ENCODE measurements at places on chromosomes 1 and 21.
A peak's percentile ranks its signal among the peaks of the same experiment; 100 is the strongest.

GRCh38 chr1:81650776-81651175 is 150.0 kb upstream of the ADGRL2 start:
- no peak for DNase-seq

DNA sequence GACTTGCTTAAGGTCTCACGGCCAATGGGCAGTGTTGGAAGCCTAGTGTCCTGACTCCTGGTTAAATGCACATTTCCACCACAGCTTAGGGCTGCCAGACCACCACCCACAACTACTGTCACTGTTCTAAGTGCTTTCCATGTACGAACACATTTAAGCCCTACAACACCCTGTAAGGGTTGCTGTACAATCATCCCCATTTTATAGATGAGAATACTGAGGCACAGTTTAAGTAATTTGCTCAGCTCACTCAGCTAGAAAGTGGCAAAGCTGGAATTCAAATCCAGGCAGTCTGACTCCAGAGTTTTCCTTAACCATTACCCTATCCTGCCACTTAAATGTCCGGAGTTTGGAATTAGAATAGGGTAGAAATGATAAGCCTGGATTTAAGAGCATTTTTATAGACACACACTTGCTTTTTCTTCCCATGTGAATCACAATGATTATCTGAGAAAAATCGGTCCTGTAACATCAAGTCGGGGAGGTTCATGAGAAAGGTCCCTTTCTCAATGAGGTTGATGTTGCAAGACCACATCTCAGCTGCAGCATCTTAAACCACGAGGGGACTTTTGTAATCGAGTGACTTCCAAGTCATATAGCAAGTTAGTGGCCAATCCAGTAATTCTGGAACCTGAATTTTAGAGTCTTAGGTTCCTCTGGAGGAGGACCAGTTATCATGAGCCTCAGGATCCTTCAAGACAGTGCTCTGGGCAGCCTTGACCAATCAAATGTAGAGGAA is 8.6 kb downstream of the E2F2 start:
- DNase-seq, result no peak

- peak; percentile 30 for DNase-seq
Observed at GRCh38 chr1:171081314-171081753, 9.4 kb upstream of the FMO3 start.

- no peak for DNase-seq
Observed at GRCh38 chr1:212518188-212519054, 85.7 kb downstream of the NENF start.

GRCh38 chr21:25885405-25885804 is 150.6 kb downstream of the GABPA start:
- no peak for DNase-seq

DNA sequence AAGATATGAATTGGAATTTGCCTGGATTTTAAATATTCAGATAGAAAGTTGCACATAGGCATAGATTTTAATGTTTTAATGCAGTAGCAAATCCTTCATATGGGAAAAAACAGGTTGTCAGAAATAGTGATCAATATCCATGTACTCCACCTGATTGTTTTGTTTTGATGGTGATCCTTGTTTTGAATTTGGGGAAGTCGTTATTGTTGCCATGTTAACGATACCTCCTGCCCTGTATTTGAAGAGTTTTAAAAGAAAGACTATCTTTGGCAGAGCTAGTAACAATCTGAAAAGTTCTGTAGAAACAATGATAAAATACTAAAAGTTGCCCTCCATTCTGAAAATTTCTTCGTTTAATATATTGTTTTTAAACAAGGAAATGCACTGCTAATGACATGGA is 1.1 kb downstream of the CEP350 start:
- no peak for DNase-seq

GRCh38 chr1:235239851-235240250 is 78.8 kb upstream of the RBM34 start:
- DNase-seq, result no peak

- no peak for DNase-seq
Observed at GRCh38 chr1:150970808-150971582, 3.6 kb downstream of the CERS2 start.

DNA sequence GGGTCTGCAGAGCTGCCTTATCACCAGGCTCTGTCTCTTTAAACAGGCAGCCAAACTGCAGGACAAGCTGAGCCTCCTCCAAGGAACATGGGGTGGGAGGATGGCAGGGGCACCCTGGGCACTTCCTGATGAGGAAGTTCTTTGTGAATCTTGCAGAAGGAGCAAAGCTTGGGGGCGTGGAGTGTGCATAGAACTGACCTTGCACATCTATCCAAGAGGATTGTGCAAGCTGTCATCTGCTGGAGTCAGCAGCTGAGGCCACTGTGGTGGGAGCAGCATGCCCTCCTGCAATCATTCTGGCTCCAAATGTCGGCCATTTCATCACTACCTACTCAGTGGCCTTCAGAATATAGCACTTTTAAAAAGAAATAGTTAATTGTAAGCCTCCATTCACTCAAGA is 182.2 kb downstream of the AJAP1 start:
- no peak for DNase-seq

- DNase-seq, result peak; percentile 35
Observed at GRCh38 chr1:30778154-30778978, 20.8 kb upstream of the LAPTM5 start.

DNA sequence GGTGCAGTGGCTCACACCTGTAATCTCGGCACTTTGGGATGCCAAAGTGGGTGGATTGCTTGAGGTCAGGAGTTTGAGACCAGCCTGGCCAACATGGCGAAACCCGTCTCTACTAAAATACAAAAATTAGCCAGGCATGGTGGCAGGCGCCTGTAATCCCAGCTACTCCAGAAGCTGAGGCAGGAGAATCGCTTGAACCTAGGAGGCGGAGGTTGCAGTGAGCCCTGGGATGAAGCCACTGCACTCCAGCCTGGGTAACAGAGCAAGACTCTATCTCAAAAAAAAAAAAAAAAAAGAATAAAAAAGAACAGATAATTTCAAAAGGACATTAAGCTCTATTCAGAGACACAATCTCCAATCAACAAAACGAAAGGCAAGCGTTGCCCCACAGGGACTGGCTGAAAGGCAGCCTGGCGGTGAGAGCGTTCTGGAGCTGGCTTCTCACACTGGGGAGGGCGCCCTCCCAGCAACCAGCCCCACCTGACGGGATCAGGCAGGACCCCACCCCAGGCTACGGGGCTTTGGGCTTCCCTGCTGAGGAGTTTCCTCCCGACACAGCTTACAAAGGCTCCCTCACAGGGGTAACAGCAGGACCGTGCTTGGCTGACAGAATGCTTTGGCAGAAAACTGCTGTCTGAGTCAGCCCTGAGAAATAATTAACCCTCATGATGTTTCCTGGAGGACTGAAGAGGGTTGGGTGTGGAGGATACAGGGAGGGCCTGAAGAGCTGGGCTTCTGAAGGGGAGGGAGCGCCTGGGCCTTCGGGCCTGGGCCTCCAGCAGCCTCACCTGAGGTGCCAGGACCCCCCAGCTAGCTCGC is 31.1 kb upstream of the SRP9 start:
- peak; percentile 32 for DNase-seq

- no peak for DNase-seq
Observed at GRCh38 chr1:240363914-240364313, 248.0 kb downstream of the GREM2 start.

- no peak for DNase-seq
Observed at GRCh38 chr1:223102797-223103533, 40.1 kb downstream of the TLR5 start.

DNA sequence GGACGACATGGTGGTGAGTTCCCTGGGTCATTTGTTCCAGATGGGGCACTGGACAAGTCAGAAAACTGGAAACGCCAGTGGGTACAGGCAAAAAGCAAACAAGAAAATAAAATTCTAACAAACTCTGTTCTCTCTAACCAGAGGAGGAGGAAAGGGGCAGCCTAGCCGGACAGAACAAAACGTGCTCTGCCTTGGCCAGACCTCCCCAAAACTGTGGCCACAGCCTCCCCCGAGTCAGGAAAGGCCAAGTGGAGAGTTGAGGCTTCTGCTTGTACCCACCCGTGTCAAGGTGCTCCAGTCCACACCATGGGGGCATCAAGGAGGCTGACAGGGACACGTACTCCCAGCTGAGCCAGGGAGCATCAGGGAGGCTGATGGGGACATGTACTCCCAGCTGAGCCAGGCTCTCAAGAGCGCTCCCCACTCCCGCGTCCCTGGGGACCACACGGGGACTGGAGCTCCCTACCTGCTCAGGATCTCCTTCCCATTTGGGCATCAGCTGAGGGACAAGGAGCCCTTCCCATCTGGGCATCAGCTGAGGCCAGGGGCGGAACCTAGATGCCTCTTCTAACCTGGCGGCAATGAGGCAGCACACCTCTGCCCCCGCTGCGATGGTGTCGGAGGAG is 154.8 kb upstream of the COL6A1 start:
- DNase-seq, result no peak

GRCh38 chr1:216688127-216688657 is 35.0 kb downstream of the ESRRG start:
- DNase-seq, result no peak

GRCh38 chr21:32653326-32653901 is 41.2 kb upstream of the CFAP298 start:
- no peak for DNase-seq

GRCh38 chr1:46673749-46674182 is 2.1 kb downstream of the TEX38 start:
- DNase-seq, result no peak

DNA sequence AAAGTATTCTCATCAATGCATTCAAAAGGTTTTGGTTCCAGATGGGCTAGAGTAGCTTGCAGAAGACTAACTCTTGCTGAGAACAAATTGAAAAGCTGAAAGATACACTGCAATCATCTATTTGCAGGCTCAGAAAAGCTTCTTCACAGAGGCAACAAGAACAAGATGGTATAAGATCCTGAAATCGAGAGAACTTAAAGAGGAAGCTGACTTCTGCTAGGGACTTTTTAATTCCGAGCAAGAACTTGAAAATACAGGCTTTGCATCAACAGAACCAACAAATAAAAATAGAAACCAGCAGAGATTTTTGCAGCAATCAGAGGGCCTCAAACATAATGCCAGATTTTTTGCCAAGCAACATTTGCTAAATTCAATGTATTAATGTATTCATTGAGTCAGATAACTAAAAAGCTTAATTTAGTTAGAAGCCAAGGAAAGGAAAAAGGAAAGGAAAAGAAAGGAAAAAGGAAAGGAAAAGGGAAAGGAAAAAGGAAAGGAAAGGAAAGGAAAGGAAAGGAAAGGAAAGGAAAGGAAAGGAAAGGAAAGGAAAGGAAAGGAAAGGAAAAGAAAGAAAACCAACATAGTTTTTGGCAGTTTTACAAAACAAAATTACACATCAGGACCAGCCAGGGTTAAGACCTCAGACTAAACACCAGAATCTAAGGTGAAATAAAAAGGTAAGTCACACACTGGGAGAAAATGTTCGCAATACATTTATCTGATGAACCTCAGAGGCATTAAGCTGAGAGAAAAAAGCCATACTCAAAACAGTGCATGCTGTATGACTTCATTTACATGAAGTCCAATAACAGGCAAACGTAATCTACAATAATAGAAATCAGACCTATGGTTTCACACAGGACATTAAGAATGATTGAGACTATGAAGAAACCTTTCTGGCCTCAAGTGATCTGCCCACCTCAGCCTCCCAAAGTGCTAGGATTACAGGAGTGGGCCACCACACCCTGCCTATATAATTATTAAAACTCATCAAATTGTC is 42.6 kb downstream of the FAF1 start:
- no peak for DNase-seq

DNA sequence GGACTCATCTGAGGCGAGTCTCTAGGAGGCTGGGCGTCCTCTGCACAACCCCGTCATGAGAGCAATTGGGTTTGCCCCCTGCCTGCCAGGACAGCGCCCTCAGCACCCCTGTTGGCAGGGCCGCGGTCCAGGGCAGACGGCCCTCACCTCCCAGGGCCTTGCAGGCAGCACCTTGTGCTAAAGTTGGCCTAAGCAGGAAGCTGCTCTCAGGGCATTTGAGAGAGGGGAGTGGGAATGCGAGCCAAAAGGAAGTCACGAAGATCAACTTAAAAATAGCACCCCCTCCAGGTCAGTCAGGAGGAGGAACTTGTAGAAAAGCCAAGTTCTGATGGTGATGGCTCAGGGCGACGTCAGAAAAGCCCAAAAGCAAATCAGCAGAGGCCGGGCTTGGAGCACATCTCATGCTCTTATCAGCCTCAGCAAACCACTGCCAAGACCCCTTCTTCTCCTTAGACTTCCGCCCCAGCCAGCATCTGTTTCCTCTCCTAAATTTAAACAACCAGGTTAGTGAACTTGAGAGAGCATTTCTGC is 12.6 kb upstream of the ADORA3 start:
- peak; percentile 35 for DNase-seq

GRCh38 chr21:39686646-39687468 is 58.1 kb upstream of the IGSF5 start:
- DNase-seq, result no peak

- no peak for DNase-seq
Observed at GRCh38 chr21:35811191-35811806, 249.0 kb downstream of the SETD4 start.

GRCh38 chr1:3883194-3883925 is 16.7 kb downstream of the C1orf174 start:
- DNase-seq, result no peak

GRCh38 chr1:229597877-229598276 is 28.0 kb downstream of the TAF5L start:
- DNase-seq, result no peak

DNA sequence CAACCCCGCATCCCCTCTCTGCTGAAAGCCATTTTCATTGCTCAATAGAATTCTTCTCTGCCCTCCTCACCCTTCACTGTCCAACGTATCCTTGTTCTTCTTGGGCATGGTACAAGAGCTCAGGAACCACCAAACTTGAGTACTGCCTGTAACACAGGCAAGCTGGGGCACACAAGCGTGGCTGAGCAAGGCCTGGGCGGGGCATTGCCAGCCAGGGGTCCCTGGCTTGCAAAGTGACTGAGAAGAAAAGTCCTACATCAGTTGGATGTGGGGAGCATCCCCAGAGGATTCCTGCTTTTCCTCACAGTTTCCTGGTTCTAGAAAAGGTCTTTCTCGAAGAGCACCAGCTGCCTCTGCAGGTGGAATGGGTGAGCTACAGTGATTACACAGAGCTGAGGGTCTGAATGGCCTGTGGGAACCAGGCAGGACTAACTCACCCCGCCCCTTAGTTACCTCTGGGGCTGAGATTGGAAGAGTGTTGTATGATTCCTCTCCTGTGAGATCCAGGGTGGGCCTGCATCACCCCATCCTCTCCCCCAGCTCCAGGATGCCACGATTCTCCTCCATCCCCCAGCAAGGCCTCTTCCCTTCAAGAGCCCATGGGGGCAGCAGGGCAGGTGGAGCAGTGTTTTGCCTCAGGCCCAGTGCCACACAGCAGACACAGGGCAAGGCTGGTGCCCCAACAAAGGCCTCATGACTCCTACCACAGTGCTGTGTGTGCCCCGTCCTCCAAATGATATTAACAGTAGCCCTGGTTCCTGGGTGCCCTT is 121.9 kb downstream of the MATN1 start:
- no peak for DNase-seq

GRCh38 chr1:155973723-155974122 is 4.6 kb downstream of the ARHGEF2 start:
- DNase-seq, result no peak

- no peak for DNase-seq
Observed at GRCh38 chr1:15231714-15232201, 15.3 kb upstream of the FHAD1 start.
